ENCODE measurements at places on chromosomes 1 and 21. TPM values are rescaled to one million over a fixed set of nuclear protein-coding genes. Genes with fewer than 3 reads are reported as not detected.

The CHODL gene
- 0.38 TPM for total RNA-seq

The KIAA1614 gene
- total RNA-seq = 0.96 TPM

The C1orf94 gene
- 0.70 TPM for total RNA-seq

The PIAS3 gene
- 49.9 TPM for total RNA-seq

The INSRR gene
- total RNA-seq = not detected

The RGS5 gene
- 24.1 TPM for total RNA-seq

The SLAMF1 gene
- total RNA-seq = not detected

The AMY2A gene
- not detected for total RNA-seq

The IFI44L gene
- total RNA-seq = 271 TPM

The WLS gene
- total RNA-seq = 171 TPM

Measured in astrocyte (in vitro differentiated cells and primary cell).